HT-29 (cell line): ENCODE measurements at places on chromosomes 3 and 15. TPM values are rescaled to one million over a fixed set of nuclear protein-coding genes. Genes with fewer than 3 reads are reported as not detected.

GRCh38 chr3:2579206-2579605, 480.5 kb downstream of the CNTN4 start:
- no peak for DNase-seq

DNA sequence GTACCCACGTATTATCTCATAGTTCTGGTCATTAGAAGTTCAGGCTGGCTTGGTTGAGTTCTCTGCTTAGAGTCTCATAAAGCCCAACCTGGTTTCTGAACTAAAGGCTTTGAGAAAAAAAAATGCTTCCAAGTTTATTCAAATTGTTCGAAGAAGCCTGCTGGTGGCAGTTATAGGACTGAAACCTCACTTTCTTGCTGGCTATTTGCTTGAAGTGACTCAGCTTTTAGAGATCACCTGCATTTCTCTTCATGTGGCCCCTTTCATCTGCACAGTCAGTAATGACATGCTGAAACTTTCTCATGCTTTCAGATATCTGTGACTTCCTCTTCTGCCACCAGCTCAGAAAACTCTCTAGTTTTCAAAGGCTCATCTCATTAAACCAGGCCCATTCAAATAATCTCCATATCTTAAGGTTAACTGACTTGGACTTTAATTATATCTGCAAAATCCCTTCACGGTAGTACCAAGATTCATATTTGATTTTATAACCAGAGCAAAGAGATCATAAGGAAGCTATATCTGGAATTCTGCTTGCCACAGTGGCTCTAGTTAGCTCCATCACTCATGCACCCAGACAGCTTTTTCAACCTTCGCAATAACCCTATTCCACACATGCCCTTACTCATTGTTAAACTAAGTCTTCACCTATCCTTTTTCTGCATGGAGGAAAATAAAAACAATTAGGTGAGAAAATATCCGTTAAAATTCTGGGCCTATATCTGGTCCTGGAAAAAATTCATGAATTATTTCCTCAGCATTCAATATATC, 433.8 kb upstream of the CBLB start:
- no peak for DNase-seq

- DNase-seq: no peak
These were observed at the start of gene LMOD3 for GRCh38 chr3:69122403-69122802. LMOD3 (minus strand) TSS chr3:69122595; CDS start chr3:69122386, 209 bp downstream.

- no peak for DNase-seq
These were observed 26.9 kb upstream of the ARRDC4 start for GRCh38 chr15:97933589-97933988.

DNA sequence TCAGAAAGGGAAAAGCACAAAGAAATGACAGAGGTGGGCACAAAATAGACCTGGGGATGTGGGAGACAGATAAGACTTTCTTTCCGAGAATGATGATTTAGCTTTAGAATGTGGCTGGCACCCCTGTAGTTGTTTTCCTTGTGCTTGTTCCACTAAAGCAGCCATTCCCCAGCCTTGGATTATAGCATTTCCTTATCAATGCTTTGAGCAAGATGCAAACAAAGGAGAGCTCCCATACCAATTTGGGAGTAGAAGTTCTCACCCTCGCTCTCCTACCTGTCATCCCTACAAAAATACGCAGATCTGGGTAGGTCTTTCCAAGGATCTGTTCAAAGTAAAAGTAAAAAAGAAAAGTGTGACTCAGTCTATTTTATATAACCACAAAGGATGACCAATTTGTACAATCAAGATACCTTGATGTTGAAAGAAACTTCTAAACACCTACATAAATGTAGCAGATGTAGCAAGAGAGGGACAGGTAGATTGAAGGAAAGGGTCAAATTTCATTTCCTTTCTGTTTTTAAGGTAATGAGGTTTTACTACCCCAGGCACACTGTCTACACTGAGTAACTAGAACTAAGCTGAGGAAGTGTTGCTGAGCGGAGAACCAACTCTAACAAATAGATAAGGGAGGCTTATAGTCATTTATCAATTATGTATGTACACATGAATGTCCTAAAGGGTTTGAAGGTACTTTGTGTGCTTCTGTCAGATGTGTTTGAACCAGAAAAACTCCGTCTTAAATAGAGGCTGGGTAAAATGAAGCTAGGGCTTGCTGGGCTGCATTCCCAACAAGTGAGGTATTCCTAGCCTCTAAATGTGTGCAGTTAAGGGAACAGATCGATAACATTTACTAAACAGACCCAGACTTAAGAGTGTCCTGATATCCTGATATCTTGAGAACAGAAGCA, 91.1 kb upstream of the LRRN1 start:
- peak; percentile 16 for DNase-seq

GRCh38 chr3:133388696-133389395, 11.0 kb upstream of the BFSP2 start:
- DNase-seq: no peak

DNA sequence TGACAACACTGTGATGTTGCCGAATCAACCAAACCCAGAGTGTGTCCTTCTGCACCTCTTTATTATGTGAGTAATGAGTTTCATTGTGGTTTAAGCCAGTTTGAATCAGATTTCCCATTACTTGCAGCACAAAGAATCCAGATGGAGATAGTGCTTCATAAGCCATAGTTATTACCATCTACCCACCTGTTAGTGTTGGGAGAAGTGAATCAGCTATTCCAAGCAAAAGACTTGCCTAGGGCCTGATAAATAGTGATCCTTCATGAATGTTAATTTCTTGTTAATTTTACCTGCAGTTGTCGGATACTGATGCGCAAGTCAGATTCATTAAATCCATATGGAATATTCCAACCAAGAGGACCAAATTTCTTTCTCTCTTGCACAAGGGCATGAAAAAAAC, 21.7 kb upstream of the ASB14 start:
- no peak for DNase-seq

DNA sequence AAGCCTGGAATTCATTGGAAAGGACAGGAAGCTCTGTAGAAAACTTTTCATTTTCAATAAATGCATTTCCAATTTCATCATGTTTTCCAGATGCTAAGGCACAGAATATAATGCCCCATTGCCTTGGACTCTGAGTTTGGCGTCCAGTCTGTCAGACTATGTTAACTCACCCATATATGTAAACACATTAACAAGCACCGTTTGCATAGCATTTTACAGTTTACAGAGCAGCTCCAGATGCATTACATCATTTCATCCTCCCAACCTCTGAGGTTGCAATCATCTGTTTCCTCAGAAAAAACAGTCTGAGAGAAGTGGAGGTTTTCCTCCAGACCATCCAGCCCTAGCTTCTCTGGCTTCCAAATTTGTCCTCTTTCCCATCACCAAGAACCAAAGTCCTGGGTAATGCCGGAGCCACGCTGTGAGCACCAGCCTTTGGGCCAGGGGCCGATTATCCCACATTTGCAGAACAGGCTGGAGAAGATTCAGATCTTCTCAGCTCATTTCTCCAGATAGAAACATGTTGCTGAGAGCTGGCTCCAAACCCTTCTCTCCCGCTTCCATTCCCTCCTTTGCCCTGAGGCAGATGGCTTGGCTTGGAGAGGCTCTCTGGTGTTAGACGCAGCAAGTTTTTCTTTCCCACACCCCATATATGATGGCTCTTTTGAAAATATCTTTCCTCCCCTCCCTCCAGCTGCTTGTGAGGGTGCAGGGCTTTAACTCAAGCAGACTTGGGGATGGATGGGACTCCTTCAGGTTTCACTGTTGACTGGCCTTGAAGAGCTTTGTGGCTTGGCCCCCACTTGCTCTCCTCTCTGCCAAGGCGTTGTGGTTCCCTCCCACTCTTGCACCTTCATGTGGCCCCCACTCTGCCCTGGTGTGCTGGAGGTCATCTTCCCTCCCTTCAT, 26.0 kb downstream of the CYP19A1 start:
- DNase-seq: no peak

DNA sequence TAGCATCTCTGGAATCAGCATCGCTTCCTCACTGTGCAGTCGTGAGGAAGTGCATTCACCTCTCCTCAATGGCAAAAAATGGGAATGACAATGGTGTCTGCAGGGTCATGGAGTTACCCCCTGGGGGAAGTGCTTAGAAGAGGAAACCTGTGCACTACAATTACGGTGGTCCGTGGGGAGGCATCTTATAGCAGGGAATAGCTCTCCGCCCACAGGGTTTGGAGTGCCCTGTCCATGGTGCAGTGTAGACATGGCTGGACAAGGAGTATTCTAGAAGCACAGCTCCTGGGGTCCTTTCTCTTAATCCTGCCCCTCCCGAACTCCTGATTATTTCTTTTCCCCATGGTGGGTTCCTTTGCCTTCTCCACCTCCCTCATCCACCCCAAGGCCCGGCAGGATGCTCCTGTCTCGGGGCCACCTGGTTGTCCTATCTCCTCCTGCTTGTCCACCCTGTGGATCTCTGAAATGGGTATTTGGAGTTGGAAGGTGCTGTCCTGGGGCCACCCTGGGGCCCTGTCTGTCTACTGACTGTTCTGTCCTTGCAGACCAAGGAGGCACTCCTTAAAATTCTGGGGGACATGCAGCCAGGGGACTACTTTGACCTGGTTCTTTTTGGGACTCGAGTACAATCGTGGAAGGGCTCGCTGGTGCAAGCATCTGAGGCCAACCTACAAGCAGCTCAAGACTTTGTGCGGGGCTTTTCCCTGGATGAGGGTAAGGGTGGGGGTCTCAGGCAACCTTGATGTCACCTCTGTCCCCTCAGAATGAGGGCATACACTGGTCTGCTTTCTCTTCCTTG, 5.2 kb downstream of the ITIH1 start:
- no peak for DNase-seq

- no peak for DNase-seq
These were observed 113.2 kb upstream of the NSMCE3 start for GRCh38 chr15:29382862-29383261.

GRCh38 chr3:178802993-178803693, 266.9 kb downstream of the KCNMB2 start:
- DNase-seq: no peak

- no peak for DNase-seq
These were observed 36.1 kb downstream of the ST6GAL1 start for GRCh38 chr3:186966406-186966805.

DNA sequence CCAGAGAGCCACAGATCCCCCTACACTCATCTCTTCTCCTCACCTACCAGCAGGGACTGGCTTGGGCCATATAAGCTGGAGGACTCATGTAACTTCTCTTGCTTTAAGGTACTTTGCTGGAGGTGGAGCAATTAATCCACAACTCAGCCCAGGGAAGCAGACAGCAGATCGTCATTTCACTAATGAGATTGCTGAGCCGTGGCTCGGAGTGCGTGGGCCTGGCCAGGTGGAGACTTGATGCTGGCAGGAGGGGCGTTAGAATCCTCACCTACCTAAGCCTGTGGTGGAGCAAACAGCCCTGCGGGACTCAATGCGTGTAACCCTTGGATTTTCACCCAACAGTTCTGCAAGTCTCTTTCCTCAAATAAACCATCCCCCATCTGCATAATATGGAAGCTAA, 253.2 kb downstream of the RORA start:
- no peak for DNase-seq

DNA sequence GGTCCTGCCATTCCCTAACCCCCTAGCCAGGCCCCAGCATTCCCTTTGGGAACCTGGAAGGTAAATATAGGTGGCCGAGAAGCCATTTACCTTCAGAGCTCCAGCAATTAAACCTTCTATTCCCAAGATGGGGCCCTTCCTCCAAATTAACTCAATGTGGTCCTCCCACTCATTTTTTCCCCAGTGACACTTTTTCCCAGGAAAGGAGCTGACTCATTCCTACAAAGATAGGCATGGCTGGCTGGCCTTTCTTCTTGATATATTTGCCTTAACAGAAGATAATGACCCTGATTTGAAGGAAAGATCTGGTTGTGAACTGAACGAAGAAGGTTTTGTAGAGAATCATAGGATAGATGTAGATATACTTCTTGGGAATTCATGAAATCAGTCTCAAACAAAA, 279.0 kb upstream of the VEPH1 start:
- no peak for DNase-seq

DNA sequence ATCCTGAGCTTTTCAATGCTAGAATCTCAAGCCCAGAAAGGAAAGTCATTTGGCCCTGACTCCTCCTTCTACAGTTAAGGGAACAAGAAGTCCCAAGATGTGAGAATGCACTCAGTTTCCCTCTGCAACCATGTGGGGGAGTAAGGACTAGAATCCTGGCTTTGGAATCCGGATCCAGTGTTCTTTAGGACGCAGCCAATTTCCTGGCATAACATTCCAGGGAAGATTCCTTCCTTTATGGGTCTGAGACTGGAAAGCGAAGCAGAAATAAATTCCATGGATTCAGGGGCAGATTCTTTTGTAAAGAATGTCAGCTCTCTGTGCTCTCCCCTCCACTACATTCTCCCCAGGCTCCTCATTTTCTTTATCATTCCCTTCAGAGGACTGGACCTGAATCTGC, 151.8 kb upstream of the SOX14 start:
- no peak for DNase-seq

DNA sequence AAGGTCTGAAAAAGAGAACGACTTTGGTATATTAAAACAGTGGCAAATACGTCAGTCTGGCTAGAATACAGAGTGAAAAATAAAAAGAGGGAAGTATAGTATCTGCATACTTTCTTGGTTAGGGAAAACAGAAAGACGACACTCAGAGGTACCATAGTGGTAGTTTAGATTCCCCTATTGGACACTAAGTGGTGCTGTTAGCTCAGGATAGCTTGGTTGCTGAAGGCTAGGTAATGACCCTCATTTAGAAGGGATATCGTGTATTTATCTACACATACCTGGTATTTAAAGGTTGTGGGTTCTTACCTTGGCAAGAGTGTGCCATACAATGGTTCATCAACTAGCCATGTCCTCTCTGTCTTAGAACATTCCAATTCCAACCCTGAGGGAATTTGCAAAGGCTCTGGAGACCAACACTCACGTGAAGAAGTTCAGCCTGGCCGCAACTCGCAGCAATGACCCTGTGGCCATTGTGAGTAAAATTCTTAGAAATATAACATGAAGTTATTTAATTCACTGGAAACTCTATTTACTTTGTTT, 31.0 kb downstream of the TMOD2 start:
- peak; percentile 75 for DNase-seq

- DNase-seq: no peak
These were observed 84.0 kb downstream of the CFAP20DC start for GRCh38 chr3:58965865-58966264.

The AGBL1 gene
- not detected in 2 replicates for total RNA-seq

The ONECUT1 gene
- total RNA-seq: not detected in 2 replicates

The MYLK gene
- total RNA-seq: 15.0 and 20.5 TPM in 2 replicates

The ISLR2 gene
- total RNA-seq: not detected in 2 replicates

The FOXB1 gene
- total RNA-seq: 0.05 TPM in 1 of 2 replicates, not detected in the other
